ENCODE measurements at places on chromosomes 16 and 17.

DNA sequence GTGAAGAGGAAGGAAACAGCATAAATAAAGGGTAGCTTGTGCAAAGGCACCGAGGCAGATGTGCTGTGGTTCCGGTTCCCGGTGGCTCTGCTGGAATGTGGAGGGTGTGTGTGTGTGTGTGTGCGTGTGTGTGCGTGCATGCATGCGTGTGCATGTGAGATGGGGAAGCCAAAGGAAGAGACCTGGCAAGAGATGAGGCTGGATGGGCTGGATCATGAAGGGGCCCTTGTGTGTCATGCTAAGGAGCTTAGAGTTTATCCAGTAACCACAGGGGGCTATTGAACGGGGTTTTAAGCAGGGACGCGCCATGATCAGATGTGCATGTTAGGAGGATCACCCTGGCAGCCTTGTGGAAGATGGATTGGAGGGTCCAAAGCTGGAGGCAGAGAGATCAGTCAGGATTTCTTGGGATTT, 8.3 kb downstream of the WSCD1 start:
- no peak for DNase-seq

- DNase-seq: no peak
These were observed 258.2 kb downstream of the PARN start for GRCh38 chr16:14371778-14372431.

- DNase-seq: no peak
These were observed 1.2 kb upstream of the AMFR start for GRCh38 chr16:56426585-56426984.

- no peak for DNase-seq
These were observed 146.4 kb downstream of the IRX3 start for GRCh38 chr16:54140057-54140787.

- no peak for DNase-seq
These were observed 158.9 kb downstream of the TRIM37 start for GRCh38 chr17:58947824-58948223.

GRCh38 chr16:54180421-54181359, 105.9 kb downstream of the IRX3 start:
- no peak for DNase-seq

DNA sequence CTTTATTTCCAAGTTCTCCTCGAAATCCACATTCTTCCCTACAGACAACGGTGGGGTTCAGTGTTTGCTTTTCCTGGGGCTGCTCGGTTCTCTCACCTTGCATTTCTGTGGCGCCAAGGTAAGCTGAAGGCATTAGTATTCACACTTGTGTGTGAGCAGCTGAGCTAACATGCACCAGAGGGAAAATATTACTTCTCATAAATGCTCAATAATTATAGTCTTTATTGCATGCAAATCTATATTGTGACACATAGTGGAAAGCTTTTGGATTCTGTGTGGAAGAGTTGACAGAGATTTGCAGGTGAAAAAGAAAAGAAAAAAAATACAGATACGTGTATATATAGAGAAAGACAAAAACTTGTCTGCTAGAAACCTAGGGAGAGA, 411.8 kb downstream of the MAF start:
- no peak for DNase-seq

- no peak for DNase-seq
These were observed 92.9 kb downstream of the YPEL2 start for GRCh38 chr17:59424331-59424730.

DNA sequence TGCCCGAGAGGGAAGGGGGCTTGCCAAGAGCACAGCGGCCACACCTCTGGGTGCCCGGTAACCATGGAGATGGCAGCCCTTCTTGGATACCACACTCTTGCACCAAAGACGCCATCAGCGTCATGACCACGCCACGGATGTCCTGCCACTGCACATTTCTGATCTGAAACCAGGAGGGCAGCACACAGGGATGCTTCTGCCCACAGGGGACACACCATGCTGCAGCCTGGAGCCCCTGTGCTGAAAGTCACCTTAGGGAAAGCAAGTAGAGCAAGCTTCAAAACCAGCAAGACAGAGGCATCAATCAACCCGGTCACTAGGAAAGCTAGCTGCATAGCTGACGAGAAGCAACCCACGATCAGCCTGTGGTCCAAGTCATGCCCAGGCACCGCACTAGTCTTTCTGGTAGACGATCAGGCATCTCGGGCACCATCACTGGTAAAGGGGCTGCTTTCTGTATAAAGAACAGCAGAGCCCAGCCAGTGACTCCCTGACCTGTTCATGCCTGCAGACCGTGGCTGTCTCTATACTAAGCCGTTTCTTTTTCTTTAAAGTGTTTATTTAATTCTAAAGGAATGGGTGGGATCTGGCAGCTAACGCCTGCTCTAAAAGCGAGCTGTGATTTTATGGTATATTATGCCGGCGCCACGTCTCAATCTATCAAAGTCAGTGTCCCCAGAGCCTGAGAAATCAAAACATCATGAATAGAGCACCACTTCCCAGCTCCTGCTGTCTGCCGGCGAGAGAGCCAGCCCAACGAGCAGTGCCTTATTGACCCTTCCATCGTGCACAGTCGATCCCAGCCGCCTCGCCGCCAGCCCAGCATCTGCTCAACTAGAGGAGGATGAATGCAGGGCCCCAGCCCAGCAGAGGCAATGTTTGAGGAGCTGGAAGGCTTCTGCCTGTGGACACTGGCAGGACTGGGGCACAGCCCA, 244.7 kb downstream of the RBFOX3 start:
- DNase-seq: no peak

- DNase-seq: no peak
These were observed 84.9 kb downstream of the DNAH17 start for GRCh38 chr17:78492116-78492799.

- no peak for DNase-seq
These were observed 147.1 kb downstream of the SALL1 start for GRCh38 chr16:51003850-51004566.

Data from central memory CD4-positive, alpha-beta T cell (primary cell).